Stimulated activated CD8-positive, alpha-beta memory T cell treated with anti-CD3 and anti-CD28 coated beads, Interleukin-2, amount 100 ng/mL, for 1 hour (primary cell): ENCODE measurements at places on chromosomes 11 and 22.
A peak's percentile ranks its signal among the peaks of the same experiment; 100 is the strongest.

DNA sequence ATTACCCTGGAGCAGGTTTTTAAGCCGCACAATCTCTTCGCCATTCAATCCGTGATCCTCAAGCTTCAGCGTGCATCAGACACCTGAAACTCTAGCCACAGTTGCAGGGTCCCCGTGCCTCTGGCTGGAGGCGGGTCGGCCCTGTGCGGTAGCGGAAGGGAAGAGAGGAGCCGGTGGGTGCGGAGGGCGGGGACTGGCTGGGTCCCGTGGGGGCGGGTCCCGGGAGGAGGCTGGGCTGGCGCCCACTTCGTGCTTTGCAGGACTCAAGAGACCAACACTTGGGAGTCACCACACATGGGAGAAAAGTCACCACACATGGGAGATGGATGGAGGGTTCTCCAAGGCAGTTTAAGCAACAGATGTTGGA, 772 bp downstream of the C22orf15 start:
- peak; percentile 29 for DNase-seq

DNA sequence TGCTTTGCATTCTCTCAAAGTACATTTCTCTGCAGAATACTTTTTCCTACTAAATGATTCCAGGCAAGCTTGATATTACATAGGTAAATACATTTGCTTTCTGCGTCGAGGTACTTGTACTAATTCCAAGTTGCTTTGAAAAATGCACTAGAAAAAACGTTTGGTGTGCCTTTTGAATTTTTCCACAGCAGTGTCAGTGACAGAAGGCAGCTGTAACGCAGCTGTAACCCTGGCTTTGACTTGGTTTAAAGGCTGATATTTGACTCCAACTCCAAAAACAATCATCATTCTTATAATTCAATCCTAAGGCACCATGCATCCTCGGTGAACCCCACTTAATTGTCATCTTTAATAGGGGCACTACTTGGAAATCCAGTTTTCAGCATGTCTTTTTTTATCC, 125.0 kb downstream of the MAML2 start:
- DNase-seq: no peak

- no peak for DNase-seq
Measured at GRCh38 chr22:24812950-24813775, 7.2 kb downstream of the SGSM1 start.

DNA sequence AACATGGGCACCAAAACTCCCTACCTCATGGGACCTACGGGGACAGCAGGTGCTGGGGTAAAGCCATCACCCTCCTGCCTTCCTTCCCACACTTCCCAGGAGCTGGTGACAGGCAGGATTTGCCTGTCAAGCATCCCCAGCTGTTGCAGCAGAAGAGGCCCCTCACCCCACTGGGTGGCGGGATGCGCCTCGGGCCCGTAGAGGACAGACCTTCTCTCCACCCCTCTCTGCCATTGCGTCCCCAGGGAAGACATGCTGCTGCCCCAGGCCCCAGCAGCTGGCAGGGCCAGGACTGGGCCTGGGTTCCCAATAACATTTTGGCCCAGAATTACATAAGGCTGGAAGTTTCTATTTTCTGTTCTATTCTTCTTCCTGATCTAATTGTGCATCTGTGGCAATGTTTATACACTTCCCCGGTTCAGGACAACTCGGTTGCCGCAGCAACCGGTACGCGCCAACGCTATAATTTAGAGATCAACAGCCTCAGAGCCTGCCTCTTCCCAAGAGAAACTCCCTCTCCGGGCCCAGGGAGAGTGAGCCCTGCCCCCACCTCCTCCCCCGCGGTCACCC, 25.4 kb downstream of the KCNJ4 start:
- DNase-seq: no peak

- no peak for DNase-seq
Measured at GRCh38 chr11:75205564-75206020, 35.0 kb upstream of the TPBGL start.

DNA sequence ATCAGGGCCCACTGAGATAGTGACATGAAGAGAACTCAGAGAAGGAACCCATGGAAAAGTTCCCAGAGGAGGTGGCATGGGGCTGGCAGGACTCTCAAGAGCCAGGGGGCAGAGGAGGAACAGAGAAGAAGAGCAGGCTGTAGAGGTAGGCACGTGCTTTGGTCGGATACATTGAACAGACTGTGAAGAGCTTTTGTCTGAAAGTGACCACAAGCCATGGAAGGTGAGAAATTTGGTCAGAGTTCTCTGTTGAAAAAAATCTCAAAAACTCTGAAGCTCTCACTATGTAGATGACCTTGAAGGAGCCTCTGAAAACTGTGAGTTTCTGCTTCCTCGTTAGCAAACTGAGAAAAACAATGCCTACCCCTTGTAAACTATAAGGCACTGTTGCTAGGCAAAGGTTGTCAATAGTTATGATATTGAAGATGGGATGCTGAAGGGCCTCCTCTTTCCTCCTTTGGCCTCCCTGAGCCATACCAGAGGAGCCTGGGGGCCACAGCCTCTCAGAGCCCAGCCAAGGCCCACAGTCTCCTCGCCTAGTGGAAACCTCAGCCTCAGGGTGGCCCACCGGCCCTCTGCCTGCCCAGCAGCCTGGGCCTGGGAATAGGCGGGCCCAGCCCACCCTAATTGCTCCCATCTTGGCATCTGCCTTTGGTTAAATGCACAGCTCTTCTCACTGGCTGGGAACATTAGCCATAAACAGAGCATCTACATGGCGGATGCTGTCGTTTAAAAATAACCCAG, 415.7 kb downstream of the SOX6 start:
- no peak for DNase-seq

DNA sequence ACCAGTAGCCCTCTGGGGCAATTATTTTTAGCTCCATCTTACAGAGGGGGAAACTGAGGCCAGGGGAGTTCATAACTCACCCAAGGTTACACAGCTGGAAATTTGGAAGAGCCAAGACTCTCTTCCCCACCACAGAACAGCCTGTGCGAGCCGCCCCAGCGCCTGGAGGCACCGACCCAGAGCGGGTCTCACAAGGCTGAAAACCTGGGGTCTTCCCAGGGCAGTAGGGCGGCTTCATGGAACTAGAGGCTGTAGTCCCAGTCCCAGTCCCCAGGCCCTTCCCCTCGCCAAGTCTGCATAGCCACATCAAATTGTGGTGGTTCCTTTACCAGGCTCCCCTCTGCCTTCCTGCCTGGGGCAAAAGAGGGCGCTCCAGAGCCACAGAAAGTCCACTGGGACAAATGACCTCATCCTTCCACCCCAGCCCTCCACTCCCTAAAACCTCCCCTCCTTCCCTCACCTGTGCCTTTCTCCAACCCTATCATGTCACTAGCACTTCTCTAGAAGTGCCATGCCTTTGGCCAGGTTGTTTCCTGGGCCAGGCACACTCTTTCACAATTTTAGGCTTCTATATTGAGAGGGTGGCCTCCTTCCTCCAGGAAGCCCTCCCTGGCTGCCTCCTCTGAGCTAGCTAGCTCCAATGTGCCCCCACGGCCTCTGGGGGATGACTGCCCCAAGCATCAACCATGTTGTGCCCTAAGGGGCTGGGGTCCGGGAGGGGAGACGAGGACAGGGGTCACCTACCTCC, 15.2 kb upstream of the CDC42EP1 start:
- DNase-seq: peak; percentile 20

DNA sequence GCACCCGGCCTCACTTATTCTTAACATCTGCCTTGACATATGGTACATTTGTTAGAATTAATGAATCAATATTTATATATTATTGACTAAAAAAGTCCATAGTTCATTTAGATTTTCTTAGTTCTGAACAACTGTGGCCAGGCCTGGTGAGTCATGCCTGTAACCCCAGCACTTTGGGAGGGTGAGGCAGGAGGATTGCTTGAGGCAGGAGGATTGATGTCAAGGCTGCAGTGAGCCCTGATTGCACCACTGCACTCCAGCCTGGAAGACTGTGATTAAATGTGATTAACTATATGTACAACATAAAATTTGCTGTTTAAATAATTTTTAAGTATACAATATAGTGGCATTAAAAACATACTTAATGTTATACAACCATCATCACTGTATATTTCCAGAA, 5.6 kb downstream of the UVRAG start:
- no peak for DNase-seq

GRCh38 chr11:58023435-58023931, at the start of gene OR9Q1:
OR9Q1 (plus strand) TSS chr11:58023881; CDS start chr11:58179445, 155,564 bp downstream.
- no peak for DNase-seq

GRCh38 chr11:98277251-98277912, 743.4 kb upstream of the CNTN5 start:
- DNase-seq: no peak

DNA sequence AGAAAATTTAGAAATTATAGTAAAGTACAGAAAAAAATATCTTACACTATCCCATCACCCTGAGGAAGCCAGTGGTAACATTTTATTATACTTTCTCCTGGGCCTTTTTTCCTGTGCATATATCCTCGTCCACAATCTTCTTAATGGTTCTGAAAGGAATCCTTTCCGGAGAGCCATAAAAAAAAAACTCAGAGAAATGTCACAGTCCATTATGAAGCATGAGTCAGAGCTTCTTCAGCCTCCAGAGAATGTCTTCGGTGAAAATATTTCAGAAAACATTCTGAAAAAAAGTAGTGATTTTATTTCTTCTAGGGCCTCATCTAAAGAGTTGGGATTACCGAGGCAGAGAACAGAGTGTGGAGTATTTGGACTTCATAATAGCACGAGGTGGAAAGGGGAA, 163.4 kb downstream of the INSC start:
- no peak for DNase-seq

DNA sequence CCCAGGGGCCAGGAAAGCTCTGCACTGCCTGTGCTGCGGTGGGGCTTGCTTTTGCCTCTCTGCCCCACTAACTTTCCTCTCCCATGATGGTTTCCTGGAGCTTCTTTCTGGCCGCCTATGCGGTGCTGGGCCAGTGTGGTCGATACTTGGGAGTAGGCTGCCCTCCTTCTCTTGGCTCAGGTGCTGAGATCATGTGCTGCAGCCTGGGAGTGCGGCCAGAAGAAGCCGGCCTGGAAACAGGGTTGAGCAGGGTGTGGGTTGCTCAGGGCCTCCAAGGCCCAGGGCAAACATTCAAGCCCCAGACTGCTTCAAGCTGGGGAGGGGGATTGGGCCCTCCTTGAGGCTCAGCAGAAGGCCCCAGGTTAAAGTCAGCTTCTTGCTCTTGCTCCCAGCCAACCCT, 125.0 kb downstream of the NTM start:
- no peak for DNase-seq

DNA sequence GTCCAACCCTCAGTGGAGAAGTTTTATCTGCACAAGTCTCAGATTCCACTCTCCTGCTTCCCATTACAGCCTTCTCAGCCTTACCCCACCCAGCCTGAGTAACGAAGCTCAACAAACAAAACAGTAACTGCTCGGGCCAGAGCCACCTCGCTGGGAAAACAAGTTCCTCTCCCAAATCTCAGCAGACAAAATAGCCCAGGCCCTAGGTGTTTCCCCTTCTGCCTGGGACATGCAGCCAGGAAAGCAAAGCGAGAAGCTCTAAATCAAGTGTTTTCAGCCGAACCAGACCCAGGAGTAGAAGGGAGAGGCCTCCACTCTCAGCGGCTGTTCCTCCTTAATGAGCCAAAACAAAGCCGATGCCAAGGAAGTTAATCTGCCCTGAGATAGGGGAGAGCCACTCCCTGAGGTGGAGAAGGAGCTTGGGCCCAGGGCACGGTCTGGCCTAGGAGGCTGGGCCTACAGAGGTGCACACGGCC, 44.0 kb downstream of the LIF start:
- no peak for DNase-seq

DNA sequence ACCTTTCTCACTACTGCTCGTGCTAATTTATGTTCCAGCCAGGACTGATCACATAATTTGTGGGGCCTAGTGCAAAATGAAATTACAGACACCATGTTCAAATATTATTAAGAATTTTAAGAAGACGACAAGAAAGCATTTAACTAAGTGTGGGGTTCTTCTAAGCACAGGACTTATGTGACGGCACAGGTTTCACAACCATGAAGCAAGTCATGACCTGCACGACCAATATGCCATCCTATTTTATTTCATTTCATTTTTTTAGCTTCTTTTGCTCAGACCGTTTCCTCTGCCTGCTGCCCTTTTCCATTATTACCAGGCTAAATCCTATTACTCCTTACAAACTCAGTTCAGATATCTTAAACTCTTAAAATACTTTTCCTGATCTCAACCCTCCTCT, 462.5 kb downstream of the AASDHPPT start:
- DNase-seq: no peak

- no peak for DNase-seq
Measured at GRCh38 chr11:61967924-61968757, 707 bp upstream of the FTH1 start.

- DNase-seq: no peak
Measured at GRCh38 chr11:59178402-59178801, 6.5 kb downstream of the DTX4 start.

DNA sequence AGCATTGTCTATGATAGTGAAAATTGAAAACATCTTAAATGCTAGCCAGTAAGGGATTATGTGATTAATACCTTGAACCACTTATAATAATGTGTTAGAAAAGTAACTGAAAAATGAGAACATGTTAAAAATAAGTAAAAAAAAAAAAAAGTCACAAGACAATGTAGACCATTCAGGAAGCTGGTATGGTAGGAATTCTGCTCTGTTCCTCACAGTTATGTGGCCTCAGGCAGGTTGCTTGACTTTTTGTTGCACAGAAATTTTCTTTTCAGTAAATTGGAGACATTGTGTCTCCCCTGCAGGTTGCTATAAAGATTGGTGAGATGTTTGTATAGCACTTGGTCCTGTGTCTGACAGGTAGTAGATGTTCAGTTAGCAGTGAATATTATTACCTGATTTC, 17.3 kb upstream of the PLET1 start:
- no peak for DNase-seq

DNA sequence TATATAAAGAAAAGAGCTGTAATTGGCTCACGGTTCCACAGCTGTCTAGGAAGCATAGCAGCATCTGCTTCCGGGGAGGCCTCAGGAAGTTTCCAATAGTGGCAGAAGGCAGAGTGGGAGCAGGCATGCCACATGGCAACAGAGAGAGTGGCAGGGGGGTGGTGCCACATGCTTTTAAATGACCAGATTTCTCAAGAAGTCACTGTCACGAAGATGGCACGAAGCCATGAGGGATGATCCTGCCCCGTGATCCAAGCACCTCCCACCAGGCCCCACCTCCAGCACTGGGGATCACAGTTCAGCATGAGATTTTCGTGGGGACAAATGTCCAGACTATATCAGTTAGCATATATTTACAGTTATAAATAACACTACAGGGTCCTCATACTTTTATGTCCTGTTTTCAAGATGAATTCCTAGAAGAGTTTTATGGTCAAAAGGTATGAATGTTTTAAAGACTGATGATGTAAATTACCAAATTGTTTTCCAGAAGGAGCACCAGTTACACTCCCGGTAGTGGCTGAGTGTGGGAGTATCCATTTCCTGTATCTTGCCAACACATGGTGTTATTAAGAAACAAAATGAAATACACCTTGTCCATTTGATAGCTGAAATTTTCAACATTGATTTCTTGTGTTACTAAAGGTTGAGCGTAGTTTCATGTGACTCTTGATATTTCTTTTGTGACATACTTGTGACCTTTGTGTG, 19.2 kb downstream of the FAM118A start:
- no peak for DNase-seq
